AG04449 (cell line): ENCODE measurements at places on chromosomes 13 and 19.

- DNase-seq: no peak
Observed at GRCh38 chr19:7355871-7356270, 7.1 kb downstream of the ARHGEF18 start.

DNA sequence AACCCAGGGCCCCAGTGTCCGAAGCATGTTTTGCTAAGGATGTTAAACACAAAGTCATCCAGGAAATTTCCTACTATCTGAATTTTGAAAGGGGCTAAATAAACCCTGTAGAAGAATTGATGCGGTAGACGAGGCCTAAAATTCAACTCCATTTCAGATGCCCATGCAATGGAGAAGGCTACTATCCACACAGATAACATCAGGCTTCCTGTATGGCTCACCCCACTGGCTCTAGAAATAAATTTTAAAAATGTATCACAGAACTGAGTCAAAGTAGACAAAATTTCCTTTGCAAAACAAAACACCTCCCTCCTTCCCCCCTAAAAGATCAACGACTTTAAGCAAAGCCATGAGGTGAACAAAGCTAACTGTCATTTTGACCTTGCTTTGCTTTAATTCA lies 188.4 kb downstream of the ABCC4 start:
- DNase-seq: no peak

DNA sequence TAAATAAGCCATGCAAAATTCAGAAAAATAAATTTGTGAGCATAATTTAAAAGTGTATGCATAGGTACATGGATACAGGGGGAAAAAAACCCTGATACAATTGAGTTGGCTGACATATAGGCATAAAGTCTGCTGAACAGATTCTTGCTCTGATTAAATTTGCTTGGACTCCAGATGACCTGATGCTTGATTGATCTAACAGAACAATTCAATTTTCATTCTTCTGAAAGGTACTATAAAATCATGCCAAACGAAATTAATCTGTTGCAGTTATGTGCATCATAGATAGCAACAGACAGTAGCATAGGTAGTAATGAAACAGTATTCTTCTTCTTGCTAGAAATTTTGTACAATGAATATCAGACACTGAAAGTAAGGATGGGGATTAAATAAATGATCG lies 578.2 kb upstream of the SLITRK6 start:
- DNase-seq: no peak

GRCh38 chr13:103859952-103860351 lies 793.7 kb upstream of the SLC10A2 start:
- DNase-seq: no peak

DNA sequence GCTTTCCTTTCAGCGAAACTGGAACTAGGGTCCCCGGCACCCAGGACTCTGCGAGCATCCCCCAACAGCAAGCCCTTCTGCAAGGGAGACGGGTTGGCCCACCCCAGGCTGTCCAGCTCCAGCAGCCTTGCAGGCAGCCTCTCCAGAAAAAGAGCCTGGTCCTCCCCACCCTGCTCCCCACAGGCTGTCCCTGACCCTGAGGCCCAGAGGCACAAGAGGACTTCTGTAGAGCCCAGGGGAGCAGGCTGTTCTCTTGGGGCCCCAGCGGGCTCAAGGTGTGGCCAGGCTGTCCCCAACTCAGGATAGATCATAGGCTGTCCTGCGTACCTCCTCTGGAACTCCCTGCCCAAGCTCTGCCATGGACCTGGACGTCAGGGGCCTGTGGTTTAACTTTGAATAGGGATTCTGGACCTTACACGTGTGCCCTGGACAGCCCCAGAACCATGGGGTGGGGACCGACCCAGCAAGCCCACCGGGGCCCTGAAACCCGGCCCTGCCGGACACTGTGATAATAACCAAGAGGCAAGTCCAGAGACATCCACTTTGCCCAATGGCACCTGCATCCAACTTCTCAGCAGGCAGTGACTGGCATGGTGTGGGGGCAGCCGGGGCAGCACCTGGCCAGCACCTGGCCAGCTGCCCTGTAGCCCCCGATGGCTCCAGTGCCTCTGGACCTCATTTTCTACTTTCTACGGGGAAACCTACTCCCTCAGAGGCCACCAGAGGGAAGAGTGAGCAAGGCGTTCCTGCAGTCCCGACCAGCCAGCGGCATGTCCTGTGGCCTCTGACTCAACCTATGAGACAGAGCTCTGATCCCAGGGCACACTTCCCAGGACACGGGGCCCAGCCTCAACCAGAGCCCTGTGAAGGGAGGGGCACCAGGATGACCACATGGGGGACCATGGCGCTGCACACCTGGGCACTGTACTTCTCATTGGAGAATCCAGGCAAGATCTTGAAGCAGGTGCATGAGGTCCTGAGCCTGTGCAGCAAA lies 50.9 kb upstream of the TPM4 start:
- DNase-seq: peak; percentile 14

- DNase-seq: no peak
Observed at GRCh38 chr19:13742756-13743155, 21.6 kb upstream of the MRI1 start.

DNA sequence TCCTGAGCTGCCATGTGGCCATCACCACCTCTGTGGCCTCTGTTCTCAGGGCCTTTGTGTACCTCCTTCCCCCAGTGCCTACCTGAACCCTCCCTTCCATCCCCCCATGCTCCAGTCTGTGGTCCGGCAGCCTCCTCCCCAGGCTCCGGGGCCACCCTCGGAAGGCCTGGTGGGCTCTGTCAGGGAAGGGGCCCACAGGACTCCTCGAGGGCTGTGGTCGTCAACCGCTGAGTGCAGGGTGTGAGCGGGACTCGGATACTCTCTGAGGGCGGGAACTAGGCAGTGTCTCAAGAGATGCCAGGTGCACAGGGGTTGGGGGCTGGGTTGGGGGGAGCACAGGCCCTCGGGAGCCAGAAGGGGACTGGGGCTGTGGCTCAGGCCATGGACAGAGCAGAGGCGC lies 3.9 kb downstream of the MAP2K7 start:
- no peak for DNase-seq

- no peak for DNase-seq
Observed at GRCh38 chr13:44732503-44733098, 156.5 kb upstream of the TSC22D1 start.

DNA sequence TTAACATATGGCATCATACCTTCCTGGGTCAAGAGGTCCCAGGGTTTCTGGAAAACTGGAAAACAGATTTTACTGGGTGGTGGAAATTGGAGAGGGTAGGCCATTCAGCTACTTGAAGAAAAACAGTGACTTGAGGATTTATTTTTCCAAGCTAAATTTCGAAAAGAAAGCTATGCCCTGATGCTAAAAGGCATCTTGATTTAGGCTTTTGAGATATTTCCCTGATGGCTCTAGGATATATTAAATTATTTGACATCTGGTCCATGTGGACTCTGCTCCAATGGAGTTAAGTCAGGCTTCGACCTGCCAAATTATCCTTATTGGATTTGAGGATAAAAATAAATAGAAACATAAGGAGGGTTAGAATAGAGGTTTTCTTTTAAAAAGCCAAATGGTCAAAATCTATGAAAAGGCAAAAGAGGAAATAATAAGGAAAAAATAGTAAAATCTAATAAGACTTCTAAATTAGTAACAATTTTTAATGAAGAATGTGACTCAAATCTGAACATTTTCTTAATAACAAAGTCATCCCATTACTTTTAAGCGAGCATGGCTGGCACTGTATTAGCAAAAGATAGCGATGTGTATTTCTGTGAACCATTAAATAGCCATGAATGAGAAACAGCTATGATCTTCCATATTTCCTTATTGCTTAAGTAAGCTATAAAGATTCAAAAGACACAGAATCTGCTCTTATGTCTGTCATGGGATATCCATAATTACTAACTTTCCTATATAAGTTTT lies 190.0 kb upstream of the MIR17HG start:
- no peak for DNase-seq

DNA sequence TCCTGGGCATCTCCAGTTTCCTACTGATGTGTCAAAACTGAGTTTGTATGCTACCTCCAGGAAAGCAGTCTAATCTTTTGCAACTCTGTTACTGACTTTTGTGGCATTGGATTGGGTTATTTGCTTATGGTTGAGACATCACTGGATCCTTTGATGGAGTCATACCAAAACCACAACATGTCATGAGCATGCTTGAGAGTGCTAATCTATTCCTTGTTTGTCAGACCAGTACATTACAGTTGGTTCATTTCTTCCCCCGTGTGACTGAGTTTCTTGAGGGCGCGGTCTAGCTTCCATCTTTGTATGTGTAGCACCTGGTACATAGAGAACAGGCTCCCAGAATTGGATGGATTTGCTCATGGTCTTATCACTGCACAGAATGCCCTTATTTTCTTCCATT lies 43.2 kb downstream of the SUGT1 start:
- peak; percentile 21 for DNase-seq

GRCh38 chr13:46387064-46387851 lies at the start of gene RUBCNL:
Gene RUBCNL, minus strand, starts transcription at chr13:46387252. Its CDS starts 14,777 bp downstream, at chr13:46372475.
- no peak for DNase-seq

GRCh38 chr19:42229855-42230351 lies 9.8 kb downstream of the ZNF526 start:
- no peak for DNase-seq

DNA sequence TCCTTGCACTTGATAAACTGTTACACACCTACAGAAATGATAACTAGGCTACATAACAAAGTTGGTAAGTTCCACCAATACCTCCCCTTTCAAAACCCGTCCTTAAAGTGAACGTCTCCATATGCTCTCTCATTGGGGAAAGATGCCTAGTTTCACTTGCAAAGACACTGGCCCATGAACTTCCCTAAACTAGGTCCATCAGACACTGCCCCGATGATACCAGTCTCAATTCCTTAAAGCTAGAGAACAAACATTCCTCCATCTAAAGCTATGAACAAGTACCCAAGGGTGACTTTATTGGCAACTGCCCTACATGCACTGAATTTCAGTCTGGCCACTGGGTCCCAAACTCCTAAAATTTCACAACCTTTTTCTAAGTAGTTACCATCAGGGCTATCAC lies 39.9 kb downstream of the FOXO1 start:
- DNase-seq: no peak

GRCh38 chr19:18396471-18397241 lies 766 bp downstream of the LRRC25 start:
- DNase-seq: no peak

GRCh38 chr13:20350382-20350763 lies 118.3 kb upstream of the GJB6 start:
- no peak for DNase-seq

DNA sequence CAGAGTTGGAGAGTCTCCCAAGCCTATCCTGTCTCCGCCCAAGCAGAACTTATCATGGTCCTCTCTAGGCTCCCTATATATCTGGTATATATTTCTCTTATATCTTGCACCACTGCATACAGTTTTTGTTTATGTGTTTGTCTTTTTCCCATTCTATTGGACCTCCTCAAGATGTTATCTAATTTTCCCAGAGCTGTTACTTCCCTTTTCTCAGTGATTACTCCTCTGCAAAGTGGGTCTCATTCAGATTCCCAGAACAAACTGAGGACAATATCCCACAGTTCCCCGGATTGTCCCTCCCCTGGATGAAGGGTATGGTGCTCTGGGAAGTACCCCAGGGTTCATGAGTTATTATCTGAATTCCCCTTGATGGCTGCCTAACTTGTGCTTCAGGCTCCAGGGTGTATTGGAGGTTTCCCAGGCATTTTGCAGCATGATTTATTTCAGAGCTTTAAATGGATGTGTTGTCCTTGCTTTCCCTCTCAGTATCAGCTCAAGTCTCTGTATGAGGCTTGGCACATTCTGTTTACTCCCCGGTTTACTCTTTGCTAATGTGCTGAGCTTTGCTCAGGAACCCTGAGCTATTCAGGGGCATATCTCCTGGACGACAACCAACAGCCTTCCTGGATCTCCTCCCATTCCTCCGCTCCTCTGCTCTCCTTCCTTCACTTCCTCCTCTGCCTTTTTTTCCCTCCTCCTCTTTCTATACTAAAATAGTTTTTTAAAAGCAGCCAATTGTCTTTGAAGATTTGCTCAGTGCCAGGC lies 329.3 kb downstream of the SPRY2 start:
- no peak for DNase-seq
